ENCODE measurements at places on chromosomes 3 and 15.

- no peak for DNase-seq
Measured at GRCh38 chr15:31485431-31485830, 158.8 kb downstream of the KLF13 start.

GRCh38 chr15:50055332-50055731 lies 63.7 kb downstream of the ATP8B4 start:
- DNase-seq: no peak

GRCh38 chr3:49611719-49612118 lies 57.4 kb downstream of the BSN start:
- DNase-seq: no peak

DNA sequence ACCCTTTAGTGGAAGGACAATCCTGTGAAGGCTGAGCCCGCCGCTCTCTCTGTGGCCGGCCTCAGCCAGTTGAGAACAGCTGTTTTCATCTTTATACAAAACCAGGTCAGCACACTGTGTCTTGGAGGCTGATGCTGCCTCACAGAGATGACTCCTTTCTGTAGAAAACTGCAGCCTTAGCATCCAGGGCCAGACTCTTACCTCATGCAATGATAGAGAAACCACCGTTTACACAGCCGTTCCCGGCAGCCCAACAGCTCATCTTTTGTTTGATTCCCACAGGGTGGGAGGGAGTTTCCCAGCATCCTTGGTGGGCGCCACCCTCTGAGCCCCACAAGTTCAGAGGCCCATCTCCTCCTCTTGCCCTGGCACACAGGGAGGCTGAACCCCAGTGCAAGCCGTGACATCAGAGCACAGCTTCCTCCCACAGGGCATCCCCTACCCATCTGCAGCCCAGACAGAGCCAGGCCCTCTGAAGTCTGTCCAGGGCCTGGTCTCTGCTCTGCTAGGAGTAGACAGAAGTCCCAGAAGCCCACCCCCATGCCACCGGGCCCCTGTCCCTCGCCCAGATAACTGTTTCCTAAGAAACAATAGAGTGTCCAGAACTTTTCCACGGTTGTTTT lies 105.0 kb downstream of the LRRK1 start:
- DNase-seq: no peak

- DNase-seq: no peak
Measured at GRCh38 chr3:54967731-54968161, 39.9 kb upstream of the LRTM1 start.

DNA sequence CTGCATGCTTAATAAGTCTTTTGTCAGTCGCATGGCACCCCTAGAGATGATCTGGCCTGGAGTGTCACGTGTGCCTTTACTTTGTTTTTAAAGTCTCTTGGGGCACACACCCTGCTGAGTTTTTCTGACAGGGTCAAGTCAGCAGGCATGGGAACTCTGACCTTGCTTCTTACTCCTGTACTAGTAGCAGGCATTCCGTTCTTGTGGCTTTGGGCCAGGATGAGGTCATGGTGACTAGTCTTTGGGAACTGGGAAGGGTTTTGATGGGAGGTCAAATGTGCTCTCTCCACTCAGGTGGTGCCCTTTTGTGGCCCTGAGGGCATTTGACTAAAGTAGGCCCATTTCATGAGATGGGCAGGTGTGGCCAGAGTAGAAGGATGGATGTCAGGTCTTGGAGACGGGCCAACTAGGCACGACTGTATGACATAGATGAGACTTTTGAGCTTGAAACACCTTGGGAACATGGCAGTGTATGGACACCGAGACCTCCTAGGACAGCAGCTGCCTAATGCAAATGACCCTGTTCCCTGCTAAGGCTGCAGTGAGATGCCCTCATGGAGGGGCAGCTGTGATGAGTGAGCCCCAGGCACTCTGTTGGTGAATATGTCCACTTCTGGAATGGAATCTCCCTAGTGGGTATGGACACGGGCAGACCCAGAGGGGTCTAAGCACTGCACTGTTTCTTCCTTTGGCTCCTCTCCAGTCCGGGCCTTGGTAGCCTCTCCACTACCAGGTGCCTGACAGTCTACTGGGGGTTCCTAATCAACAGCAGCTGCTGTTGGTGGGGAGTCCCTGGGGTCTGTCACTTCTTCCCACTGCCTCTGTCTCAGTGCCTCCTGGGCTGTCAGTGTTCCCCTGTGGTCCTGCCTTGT lies 16.4 kb downstream of the SRPRB start:
- DNase-seq: no peak

All from activated T-cell treated with anti-CD3 and anti-CD28 coated beads for 4 hours (primary cell).